ENCODE measurements at places on chromosomes 7 and 10.

- no peak for DNase-seq
Measured at GRCh38 chr7:919924-920341, 34.5 kb downstream of the ADAP1 start.

- DNase-seq: no peak
Measured at GRCh38 chr10:63518690-63519288, 2.4 kb upstream of the REEP3 start.

DNA sequence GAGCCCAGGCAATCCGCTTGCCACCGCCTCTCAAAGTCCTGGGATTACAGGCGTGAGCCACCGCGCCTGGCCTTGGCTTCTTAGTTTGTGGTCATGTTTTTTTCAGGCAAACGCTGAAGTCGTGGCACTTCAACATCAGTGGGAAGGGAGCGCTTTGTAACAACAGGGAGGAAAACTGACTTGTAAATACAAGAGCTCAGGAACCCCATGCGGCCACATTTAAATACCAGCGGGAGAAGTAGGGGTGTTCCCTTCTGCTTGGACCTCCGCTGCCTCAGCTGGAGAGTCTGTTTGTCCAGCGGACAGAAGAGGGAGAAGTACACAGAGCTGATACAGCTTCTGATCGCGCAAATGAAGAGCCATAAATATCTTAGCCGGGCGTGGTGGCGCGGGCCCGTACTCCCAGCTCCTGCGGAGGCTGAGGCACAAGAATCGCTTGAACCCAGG is 108.7 kb upstream of the KMT2C start:
- no peak for DNase-seq

DNA sequence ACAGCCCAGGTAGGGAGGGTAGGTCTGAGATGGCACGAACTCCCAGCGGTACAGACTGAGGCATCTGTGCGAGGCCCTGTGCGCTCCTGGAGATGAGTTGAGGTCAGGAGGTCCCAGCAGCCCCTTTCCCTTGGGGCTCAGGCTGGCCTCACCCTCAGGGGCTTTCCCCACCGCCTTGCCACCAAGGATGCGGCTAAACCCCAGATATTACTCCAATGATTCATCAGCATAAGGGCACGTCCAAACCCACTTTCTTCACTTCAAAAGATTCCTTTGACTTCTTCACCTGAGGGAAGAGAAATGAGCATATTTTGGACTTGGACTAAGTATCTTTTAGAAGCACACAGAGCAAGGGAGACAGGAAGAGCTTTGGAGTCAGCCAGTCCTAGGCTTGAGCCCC is 20.3 kb downstream of the UROS start:
- no peak for DNase-seq

GRCh38 chr7:151795168-151795811 is 81.6 kb downstream of the PRKAG2 start:
- DNase-seq: no peak

- no peak for DNase-seq
Measured at GRCh38 chr10:32227802-32228201, 119.2 kb downstream of the EPC1 start.

DNA sequence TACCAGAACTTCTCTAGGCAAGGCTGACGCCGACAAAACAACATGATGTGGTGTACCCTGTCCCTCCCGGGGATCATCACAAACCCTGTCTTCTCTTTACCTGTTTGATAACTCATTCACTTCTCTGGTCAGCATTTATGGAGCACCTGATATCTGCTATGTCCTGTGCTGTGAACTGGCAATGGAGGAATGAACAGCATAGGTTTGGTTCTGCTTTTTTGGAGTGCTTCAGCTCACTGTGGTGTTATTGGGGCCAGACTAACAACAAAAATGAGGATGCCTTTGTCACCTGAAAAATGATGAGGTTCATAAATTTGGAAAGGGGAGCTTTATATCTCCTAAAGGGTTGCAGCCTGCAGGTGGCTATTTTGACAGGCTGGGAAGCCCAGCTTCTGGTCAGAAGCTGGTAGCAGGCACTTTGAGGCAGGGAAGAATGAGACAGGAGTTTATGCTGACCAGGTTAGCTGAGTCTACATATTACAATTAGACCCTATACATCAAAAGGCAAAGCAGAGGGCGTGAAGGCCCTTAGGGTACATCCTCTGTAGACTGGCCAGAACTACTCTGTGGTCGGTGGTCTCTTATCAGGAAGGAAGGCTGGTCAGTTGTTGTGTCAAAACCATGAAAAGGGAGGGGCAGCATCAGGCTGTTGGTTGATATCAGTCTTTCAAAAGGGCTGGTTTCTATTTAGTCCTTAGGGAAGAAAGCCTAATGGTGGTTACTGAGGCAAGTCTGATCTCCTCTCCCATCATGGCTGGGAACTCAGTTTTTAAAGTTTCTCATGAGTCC is 42.3 kb downstream of the SH2D4B start:
- DNase-seq: no peak

DNA sequence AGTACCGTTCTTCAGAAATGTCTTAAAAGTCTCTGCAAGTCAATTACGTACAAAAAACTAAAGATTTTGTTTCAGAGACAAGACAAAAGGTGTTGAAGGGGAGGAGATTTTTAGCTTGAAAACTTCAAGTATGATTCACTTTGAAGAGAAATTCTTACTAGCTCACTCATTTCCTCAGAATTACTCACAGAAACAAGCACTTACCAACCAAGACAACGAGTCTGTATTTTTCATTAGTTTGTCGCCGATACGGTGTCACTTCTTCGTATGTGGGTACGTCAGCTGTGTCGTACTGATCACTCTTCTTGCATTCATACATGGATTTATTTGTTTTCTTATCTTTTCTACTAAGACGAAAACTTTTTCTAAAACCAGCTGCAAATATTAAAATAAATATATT is 90.6 kb upstream of the ODAD2 start:
- DNase-seq: no peak

DNA sequence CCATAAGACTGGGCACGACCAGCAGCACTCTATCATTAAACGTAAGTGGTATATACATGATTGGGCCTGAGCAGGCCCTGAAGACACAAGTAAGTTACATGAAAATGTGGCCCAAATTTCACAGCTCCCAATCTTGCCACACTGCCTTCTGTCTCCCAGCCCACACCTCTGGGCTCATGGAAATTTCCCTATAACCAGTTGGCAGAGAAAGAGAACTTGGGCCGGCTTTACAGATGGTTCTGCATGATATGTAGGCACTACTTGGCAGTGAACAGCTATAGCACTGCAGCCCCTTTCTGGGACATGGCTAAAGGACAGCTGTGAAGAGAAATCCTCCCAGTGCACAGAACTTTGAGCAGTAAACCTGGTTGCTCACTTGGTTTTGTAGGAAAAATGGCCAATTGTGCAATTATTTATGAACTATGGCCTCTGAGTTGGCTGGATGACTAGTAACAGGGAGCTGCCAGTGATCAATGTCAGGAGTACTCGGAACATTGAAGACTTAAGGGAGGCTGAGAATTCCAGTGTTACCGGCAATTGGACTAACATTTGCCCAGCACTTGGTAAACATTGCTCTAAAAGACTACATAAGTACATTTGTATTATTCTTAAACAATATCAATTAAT is 1006.6 kb upstream of the LRRN3 start:
- DNase-seq: no peak

DNA sequence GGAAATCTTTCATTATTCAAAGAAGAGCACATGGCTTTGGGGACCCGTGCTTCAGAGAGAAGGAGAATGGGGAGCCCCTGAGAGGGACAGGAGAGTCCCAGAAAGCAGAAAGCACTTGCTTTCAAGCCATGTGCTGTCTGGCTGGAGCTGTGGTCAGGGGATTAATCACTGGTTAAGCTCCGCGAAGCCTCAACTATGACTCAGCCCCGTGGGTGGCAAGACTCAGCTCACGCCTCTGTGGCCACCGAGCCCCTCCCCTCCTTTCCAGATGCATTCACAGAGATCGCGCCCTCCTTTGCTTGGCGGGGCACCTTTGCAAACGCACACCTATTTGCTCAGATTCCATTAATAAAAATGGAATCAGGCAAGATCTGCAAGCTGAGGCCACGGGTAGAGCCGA is 202.9 kb upstream of the TCERG1L start:
- DNase-seq: no peak

DNA sequence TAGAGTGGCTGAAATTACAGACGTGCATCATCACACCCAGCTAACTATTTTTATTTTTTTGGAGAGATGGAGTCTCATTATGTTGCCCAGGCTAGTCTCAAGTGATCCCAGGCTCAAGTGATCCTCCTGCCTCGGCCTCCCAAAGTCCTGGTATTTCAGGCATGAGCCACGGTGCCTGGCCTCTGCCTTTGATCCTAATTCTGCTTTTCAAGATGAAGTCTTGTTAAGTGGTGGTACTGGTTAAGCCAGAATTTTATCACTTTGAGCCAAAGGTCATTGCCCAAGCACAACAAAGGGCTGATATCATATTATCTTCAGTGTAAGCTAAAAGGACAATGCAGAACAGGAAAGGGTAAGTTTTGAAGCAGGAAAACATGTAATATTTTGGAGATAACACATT is 64.2 kb downstream of the MYOF start:
- no peak for DNase-seq

GRCh38 chr7:148523550-148523949 is 67.0 kb upstream of the C7orf33 start:
- peak; percentile 1 for DNase-seq

GRCh38 chr7:50204581-50204980 is 99.9 kb upstream of the IKZF1 start:
- no peak for DNase-seq

DNA sequence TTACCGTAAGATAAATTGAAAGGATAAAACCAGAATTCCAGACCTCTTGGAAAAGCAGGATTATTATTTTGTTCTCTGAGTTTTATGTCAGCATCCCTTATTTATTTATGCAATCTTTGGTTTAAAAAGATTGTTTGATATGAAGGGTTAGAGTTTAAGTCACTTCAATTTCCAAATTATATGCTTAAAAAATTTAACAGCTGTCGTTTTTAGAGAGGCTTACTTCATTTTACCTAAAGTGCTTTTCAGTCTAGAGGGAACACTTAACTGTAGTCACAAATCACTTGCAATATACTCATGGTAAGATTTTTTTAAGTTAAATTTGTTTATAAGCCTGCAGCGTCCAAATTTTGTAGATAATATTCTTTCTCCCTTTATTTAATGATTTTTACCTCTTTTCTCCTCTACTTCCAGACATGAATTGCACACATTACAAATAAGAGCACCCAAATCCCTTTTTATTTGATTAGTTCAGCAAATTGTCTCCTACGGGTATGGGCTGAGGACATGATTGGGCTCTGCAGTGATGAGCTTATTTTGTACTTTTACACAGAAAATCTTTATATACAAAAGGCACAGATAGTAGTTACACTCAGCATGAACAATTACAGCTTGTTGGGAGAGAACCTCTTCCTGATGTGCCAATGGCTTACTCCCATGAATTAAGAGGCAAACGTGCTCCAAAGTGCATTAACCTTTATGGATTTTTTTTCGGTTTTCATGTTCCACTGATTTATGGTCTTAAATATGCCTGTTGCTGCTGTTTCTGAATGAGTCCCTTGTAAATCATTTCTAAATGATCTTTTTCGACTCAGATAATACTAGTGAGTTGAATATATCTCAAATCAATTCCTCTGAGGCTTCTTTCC is 319.3 kb upstream of the LRGUK start:
- DNase-seq: no peak

GRCh38 chr10:120943542-120943941 is 92.4 kb downstream of the WDR11 start:
- DNase-seq: no peak

DNA sequence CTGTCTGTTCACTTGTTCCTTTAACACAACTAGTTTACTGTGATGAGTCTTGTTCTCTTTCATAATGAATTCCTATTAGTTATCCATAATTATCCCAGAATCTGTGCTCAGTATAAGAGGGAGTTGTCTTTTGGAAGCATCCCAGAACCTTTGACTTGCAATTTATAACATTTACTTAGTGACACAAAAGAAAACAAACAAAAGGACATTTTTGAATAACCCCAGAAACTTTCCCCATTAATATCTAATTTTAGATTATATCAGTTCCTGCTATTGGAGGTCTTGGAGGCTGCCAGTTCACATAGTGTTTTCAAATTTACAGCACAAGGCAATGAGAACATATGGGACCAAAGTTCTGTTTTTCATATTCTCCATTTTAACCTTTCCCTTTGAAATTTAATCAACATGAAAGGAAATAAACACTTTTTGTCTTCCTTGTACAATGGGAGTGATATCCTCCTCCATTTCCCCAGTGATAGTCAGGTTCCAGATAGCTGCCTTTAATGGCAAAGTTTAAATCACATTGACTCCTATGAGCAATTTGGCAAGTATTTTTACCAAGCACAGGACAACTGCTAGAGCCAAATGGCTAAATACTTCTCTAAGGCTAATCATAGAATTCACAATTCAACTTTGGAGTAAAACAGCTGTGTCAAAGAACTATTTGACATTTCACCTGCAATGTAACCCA is 37.1 kb upstream of the GNAT3 start:
- no peak for DNase-seq

- no peak for DNase-seq
Measured at GRCh38 chr10:29946953-29947700, 112.3 kb downstream of the JCAD start.

DNA sequence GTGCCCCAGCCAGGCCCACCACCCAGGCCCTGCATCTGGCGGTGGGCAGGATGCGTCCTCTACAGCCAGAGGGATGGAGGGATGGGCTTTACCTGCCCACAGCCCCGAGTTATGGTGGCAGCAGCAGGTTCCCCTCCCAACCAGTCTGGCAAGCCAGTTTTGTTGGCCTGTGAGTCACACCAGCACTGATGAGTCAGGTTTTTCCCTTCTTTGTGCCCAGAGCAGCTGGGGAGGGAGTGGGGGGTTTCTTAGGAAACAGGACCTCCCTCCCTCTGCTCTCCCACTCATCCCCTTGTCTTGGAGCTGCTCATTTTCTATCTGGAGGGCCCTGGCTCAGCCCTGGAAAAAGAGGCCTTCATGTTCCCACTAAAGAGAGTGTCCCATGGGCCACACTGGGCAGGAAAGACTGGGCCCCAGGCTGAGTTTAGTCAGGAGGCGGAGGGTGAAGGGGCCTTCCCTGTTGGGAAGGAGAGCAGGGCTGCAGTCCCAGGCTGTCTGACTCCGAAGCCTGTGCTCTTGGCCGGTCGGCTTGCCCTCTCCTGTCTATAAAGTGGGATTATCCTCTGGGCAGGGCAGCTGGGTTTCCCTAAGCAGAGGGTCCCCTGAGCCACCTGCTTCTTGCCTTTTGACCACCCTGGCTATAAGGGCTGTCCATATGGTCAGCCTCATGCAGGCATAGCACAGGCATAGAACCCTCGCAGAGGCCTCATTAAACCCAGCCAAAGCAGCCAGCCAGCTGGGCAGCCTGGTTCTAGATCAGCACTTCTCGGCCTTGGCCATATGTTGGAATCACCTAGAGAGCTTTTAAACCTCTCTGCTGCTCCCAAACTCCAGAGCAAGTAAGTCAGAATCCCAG is 30.2 kb upstream of the ANKRD2 start:
- no peak for DNase-seq

GRCh38 chr7:105429746-105430612 is 41.3 kb upstream of the SRPK2 start:
- peak; percentile 84 for DNase-seq
